ENCODE measurements at places on chromosomes 1 and 21.

DNA sequence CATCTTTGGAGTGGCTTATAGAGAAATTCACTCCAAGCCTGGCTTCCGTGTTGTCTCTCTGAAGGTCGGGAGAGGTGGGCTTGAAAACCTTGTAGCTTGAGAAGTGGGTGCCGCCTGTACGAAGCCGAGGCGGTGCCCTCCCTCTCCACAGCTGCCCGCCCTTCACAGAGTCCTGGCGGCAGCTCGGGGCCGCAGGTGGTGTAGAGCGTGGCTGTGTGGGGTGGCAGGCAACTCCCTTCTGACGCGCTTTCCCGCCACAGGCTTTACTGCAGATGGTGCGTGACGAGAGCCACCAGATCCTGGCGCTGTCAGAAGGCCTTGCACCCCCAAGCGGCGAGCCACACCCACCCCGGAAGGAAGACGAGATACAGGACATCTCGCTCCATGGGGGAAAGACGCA is 33.1 kb upstream of the DIP2A start:
- DNase-seq, result no peak

DNA sequence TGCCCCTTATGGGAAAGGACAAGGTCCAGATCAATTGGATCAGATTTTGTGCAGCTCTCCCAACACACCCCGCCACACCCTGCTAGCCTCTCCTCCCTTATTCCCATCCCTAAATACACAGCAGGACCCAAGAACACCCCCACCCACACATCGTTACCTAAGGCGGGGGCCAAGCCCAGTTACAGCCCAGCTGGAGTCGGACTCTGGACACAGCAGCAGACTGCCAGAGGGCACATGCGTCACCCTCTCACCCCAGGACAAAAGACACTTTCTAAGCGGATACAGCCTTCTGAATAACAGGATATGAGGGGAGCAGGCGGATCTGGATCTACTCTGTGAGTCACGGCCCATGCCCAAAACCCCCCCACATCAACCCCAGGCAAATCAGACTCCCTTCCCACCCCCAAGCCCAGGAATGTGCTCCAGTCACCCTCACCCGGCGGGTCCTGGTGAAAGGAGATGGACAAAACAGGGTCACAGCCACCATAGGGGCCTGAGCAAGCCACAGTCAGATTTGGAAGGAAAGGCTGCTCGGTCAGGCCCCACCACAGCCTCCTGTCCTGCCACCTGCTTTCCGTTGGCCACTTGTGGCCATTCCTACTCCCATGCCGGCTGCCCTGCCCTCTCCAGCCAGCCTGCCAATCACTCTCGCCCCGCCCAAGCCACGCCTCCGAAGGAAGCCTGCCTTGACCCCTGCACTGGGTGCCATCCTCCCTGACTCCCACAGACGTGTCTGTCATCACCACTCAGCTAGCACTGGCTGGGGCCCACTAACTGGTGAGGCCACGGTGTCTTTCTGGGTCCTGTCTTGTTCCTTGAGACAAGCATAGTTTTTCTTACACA is 4.0 kb downstream of the S100A16 start:
- DNase-seq, result peak; percentile 52

GRCh38 chr1:67647814-67648358 is 37.1 kb upstream of the GADD45A start:
- no peak for DNase-seq

DNA sequence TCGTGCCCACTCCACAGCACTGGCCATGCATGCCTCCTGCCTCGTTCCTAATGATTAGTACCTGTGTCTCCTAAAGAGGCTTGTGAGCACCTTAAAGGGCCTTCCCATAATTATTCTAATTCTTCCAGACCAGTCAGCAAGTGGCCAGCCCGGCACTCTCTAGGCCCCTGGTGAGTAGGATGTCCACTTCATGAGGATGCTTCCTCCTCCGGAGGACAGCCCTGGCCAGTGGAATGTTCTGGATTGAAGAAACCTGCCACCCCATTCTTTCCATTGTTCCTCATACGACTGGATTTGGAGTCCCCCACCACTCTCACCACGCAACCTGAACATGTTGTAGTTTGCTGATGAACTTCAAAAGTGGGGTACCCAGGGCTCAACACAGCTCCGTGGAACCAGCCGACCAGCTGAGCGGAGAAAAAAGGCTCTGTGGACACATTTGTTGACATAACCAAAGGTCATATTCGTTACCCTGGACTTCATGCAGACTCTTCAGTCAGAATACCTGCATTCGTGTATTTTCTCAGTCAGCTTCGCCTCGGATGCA is 46.7 kb upstream of the LBR start:
- no peak for DNase-seq

- DNase-seq, result no peak
Observed at GRCh38 chr1:53371851-53372250, 44.0 kb upstream of the LRP8 start.

DNA sequence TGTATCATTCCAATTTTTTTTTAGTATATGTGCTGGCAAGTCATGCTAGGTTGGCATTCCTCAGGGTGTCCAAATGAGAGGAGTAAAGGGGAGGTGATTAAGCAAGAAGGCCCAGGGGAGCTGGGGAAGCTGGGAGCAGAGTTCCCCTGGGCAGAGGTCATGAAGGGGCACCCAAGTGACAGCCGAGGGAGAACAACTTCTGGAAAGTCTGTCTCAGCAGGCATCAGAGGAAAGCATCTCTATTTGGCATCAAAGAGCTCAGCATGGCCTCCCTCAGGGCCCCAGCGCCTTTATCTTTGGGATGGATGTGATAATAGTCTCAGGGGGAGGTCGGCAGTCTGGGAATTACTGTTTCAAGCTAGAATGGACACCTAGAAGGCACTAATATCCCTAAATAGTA is 5.0 kb upstream of the ENO1 start:
- DNase-seq, result no peak

GRCh38 chr1:83508485-83509151 is 490.3 kb downstream of the TTLL7 start:
- DNase-seq, result peak; percentile 38

- DNase-seq, result no peak
Observed at GRCh38 chr1:59332983-59333382, 36.1 kb downstream of the FGGY start.

- DNase-seq, result no peak
Observed at GRCh38 chr1:112982853-112983536, 27.0 kb upstream of the SLC16A1 start.

- DNase-seq, result peak; percentile 16
Observed at GRCh38 chr1:155185783-155186066, 12.1 kb downstream of the TRIM46 start.

- DNase-seq, result no peak
Observed at GRCh38 chr1:3584915-3585314, 26.4 kb downstream of the MEGF6 start.

DNA sequence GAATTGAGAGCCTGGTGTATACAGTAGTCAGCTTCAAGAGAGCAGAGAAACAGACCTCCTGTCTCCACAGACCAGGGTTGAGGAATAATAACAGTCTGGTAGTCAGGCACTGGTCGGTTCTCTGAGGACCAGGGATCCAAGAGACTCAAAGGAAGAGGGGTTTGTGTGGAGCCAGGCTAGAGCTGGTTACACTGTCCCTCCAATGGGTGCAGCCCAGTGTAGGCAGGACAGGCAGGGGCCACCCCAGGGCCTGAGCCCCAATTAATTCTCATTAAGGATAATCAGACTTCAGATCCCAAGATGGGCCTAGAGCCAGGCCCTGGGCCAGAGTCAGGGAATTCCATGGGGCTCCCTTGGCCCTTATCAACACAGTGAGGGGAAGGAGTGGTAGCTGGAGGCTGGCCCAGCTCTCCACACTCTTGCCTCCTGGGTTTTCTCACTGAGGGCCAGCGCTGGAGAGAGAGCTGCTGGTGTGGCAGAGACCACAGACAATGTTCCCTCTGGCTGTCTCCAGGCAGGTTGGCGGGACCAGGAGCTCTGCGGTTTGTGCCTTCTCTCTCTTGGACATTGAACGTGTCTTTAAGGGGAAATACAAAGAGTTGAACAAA is 9.1 kb downstream of the SEMA4A start:
- no peak for DNase-seq

DNA sequence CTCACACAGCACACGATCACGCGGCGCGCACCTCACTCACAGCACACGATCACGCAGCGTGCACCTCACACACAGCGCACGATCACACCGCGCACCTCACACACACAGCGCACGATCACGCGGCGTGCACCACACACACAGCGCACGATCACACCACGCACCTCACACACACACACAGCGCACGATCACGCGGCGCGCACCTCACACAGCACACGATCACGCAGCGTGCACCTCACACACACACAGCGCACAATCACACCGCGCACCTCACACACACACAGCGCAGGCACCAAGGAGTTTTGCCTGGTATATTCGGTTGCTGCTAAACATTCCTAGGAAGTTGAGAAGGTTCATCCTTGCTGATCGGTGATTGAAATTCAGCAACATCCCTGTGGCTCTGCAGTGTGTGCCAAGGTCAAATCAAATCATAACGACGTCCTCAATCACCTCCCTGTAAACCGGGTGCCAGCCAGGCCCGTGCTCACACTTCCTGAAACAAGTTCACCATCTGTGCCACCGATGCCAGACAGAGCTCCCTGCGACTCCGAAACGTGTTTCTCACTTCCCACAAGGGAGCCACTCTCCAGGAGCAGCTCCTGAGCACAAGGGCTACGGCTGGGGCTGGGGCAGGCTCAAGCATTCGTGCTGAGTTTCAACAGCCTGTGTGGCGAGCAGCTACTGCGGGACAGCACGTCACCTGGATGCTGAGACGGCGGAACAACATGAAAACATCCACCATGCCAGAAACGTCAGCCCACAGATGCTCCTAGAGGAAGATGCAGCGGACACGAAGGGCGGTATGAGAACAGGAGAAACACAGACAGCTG is 30.2 kb downstream of the WDR4 start:
- DNase-seq, result no peak
